Kasumi-1 (cell line): ENCODE measurements at places on chromosomes 2 and 18.

- no peak for DNase-seq
These were observed 1.5 kb downstream of the PELI1 start for GRCh38 chr2:64142741-64143168.

- no peak for DNase-seq
These were observed 111.1 kb downstream of the PXDN start for GRCh38 chr2:1633092-1633671.

GRCh38 chr2:28628506-28628905 lies 123.1 kb upstream of the PPP1CB start:
- no peak for DNase-seq

DNA sequence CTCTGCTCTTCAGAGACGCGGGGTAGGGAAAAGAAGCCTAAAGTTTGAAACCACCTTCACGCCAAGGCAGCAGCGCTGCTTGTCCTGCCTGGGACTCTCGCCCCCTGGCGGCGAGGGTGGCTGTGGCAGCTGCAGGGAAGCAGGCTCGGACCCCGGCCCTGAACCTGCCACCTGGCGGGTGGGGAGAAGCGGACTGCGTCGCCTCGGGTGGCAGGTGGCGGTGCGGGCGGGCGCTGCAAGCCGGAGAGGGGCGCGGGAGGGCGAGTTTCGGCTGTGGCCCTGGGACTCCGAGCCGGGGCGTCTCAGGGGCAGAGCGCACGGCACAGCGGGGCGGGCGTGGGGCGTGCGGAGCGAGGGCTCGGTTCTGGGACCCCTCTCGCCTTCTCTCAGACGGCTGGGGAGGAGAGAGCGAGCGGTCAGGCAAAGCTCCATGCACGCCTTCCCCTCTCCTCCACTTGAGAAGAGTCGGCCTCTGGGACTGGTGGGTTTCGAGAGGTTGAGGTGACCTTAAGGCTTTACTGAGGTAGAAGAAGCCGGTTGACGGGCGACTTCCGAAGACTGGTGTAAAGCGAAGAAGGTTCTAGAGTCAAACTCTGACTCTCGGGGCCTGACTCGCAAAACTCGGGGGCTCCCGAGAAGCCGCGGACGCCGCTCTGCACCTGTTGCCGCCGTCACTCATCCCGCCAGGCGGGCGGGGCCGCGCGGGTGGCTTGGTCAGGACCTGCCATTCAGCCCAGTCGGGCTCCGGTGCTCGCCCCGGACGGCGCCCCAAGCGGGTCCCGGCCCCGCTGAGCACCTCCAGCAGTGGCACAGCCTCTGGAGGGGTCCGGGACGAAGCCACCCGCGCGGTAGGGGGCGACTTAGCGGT lies 1.1 kb upstream of the BOLL start:
- DNase-seq = peak; percentile 26

DNA sequence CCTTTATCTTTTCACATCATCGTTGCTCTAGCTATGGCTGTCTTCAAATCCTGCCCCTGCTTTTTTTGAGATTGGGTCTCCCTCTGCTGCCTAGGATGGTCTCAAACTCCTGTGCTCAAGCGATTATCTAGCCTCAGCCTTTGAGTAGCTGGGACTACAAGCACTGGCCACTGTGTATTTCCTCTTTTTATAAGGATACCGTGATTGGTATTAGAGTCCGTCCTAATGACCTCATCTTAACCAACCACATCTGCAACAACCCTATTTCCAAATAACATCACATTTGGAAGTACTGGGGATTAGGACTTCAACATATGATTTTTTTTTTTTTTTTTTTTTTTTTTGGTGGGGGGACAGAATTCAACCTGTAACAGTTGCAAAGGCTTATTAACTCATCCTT lies 9.1 kb downstream of the RESP18 start:
- DNase-seq = no peak

- DNase-seq = no peak
These were observed 153.8 kb downstream of the MAP2 start for GRCh38 chr2:209577376-209578357.

DNA sequence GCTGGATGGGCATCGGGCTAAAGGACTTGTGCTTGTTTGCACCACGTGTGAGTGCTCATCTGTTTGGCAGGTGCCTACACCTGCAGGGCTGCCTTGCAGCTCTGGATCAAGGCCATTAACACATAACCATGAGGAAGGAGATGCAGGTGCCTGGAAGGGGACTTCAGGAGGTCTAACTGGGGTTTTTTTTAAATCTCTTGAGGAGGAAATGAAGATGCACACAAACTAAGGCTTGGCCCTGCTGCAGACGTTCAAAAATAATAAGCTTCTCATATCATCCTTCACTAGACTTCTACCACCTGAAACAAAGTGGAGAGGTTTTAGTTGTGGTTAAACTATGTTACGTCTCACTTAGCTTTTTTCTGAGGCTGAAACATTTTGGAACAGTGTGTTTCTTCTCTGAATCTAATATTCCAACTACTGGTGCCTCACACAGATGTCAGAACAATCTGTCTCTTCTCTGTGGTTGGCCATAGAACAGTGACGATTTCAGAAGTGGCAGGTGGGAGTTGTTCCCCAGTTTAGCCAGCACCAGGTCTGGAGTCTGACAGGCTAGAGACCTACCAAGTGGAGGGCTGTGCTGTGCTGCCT lies 36.5 kb downstream of the BCL2L11 start:
- DNase-seq = no peak

GRCh38 chr18:11147371-11147951 lies 1.9 kb downstream of the PIEZO2 start:
- no peak for DNase-seq

DNA sequence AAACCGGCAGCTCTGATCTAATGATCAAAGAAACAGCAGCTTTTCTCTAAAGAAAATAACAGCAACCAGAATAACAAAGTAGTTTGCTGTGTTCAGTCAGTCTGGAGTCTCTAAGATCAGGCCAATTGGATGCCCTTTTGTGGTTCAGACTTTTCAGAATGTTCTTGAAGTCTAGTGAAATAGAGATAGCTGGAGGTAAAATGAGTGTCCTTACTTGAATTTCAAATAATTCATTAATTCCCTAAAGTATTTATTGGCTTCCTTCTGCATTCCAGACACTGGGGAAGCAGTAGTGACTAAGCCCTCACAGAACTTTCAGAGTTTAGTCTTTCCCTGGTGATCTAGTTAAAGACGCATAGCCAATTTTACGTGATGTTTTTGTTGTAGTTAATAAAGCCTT lies 58.7 kb downstream of the C18orf54 start:
- DNase-seq = no peak

GRCh38 chr2:170044751-170045478 lies 133.0 kb upstream of the MYO3B start:
- no peak for DNase-seq
